PC-3 (cell line): ENCODE measurements at places on chromosomes 4 and X. TPM values are rescaled to one million over a fixed set of nuclear protein-coding genes. Genes with fewer than 3 reads are reported as not detected.
A peak's percentile ranks its signal among the peaks of the same experiment; 100 is the strongest.

The HSPA4L gene
- 8.7 and 9.2 TPM in 2 replicates for total RNA-seq

The RAB40AL gene
- total RNA-seq: 0.40 and 0.55 TPM in 2 replicates

The FHDC1 gene
- total RNA-seq: 0.95 and 2.2 TPM in 2 replicates

The PRIMPOL gene
- total RNA-seq: 9.3 and 9.4 TPM in 2 replicates

DNA sequence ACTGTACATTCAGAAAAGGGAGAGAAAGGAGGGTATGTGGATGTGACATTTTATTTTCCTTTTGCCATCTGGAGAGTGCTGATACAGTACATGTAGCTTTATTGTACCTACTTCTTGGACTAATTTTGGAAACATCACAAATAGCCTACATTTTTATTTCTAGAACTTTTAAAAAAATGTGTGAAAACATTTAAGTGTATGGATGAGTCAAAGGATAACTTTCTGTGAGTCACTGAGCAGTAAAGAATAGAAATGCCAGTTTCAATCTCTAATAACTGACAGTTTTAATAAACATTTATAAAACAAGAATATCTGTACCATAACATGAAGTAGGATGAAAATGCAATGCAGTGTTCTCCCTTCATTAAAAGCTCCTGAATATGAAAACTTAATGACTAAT is 374.4 kb upstream of the NWD2 start:
- DNase-seq: no peak
- H3K27me3 ChIP-seq: no peaks in the 10 kb centered on the region
- no peak overlapping the region for H3K27ac ChIP-seq
- H3K4me1 ChIP-seq: no peaks in the 10 kb centered on the region
- H3K36me3 ChIP-seq: no peaks in the 10 kb centered on the region

- no peak for DNase-seq
- no peaks in the 10 kb centered on the region for H3K4me1 ChIP-seq
- no peaks in the 10 kb centered on the region for H3K36me3 ChIP-seq
Measured at GRCh38 chr4:33111117-33111516, 2390.9 kb downstream of the PCDH7 start.

DNA sequence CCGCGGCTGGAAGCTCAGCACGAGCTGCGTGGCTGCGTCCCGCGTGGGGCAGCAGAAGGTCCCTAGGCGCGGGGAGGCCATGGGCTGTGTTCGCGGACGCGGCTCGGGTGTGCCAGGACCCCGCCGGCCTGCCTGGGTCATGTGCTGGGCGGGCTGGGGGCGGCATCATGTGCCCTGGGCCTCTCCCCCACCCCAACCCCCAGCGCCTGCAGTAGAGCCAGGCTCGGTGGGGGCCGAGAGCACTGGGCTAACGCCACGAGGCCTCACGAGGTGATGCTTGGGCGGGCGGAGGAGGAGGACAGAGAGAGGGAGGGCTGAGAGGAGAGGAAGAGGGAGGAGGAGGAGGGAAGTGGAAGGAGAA is at the start of gene GPR143:
TSS of gene GPR143 (minus strand) at position 111 of the 361 bp plus-strand sequence. CDS start at position 81, 30 bp downstream.
- no peaks in the 10 kb centered on the region for H3K36me3 ChIP-seq
- peaks cover 6% of the 10 kb centered on the region for H3K4me1 ChIP-seq
- no peak within 1 kb of the TSS for H3K27ac ChIP-seq
- no peak for DNase-seq
- H3K27me3 ChIP-seq: no peaks in the 10 kb centered on the region

- H3K27ac ChIP-seq: no peak overlapping the region
- no peaks in the 10 kb centered on the region for H3K27me3 ChIP-seq
- H3K36me3 ChIP-seq: no peaks in the 10 kb centered on the region
- peaks cover 10% of the 10 kb centered on the region for H3K4me1 ChIP-seq
- DNase-seq: no peak
- H3K4me3 ChIP-seq: no peak overlapping the region
Measured at GRCh38 chr4:7359400-7360062, 75.2 kb downstream of the PSAPL1 start.

DNA sequence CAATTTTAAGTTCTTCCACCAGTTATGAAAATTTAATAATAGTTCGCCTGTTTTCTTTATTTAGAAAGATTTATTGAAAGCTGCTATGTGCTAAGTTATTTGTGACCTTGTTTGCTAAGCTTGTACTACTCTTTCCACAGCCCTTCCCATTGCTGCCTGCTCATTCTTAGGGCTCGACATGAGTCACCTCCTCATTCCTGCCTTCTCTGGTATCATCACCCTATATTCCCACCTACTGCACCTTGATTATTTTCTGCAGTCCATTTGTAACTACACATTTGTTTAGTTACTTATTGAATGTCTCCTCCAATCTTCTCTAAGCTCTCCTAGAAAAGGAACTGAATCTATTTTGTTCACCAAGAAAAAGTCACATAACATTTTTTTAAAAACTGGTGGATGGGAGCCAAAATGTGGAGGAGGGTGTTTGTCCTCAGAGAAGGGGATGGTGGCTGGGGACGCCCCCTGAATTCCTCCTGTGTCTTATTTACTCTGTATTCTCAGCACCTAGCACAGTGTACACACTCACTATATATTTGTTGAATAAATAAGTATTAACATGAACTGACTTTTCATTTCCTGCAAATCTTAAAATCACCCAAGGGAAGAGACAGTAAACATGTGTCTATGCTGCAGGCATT is 3.7 kb upstream of the RAB9A start:
- DNase-seq: peak; percentile 52
- no peaks in the 10 kb centered on the region for H3K36me3 ChIP-seq
- peaks cover 14% of the 10 kb centered on the region for H3K4me1 ChIP-seq
- H3K27me3 ChIP-seq: no peaks in the 10 kb centered on the region
